ENCODE measurements at places on chromosomes 1 and 21. TPM values are rescaled to one million over a fixed set of nuclear protein-coding genes. Genes with fewer than 3 reads are reported as not detected.

- no peaks in the 10 kb centered on the region for H3K36me3 ChIP-seq
- H3K27ac ChIP-seq, result no peak overlapping the region
- DNase-seq, result no peak
- H3K27me3 ChIP-seq, result no peaks in the 10 kb centered on the region
- no peak overlapping the region for H3K4me3 ChIP-seq
Observed at GRCh38 chr1:54230507-54231339, 30.8 kb downstream of the MRPL37 start.

- no peaks in the 10 kb centered on the region for H3K36me3 ChIP-seq
- peaks cover 9% of the 10 kb centered on the region for H3K27me3 ChIP-seq
- no peak overlapping the region for H3K4me3 ChIP-seq
Observed at GRCh38 chr21:33109574-33110339, 39.8 kb downstream of the OLIG1 start.

GRCh38 chr1:64526312-64526711 lies 56.4 kb downstream of the CACHD1 start:
- no peak for DNase-seq
- no peak overlapping the region for H3K4me3 ChIP-seq
- peaks cover 11% of the 10 kb centered on the region for H3K4me1 ChIP-seq
- H3K36me3 ChIP-seq, result no peaks in the 10 kb centered on the region
- no peaks in the 10 kb centered on the region for H3K27me3 ChIP-seq

DNA sequence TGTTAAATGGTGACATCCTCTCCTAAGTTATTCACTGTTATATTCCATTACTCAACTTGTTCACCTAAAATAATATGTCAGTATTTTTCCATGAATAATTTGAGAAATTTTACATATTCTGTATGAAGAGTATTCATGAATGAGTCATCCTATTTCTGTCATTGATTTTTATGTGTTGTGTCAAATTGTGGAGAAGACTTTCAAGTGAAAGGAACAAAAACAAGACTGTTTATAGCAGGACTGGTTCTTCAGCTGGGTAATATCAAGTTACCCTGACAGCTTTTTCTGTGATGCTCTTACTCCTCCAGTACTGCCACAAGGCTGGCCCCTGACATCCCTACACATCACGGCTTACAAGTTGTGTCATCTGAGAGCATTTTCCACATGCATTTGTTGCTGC lies 847.7 kb downstream of the NCAM2 start:
- H3K27ac ChIP-seq, result no peak overlapping the region
- no peaks in the 10 kb centered on the region for H3K36me3 ChIP-seq
- no peaks in the 10 kb centered on the region for H3K4me1 ChIP-seq
- no peak for DNase-seq
- H3K27me3 ChIP-seq, result no peaks in the 10 kb centered on the region

- no peaks in the 10 kb centered on the region for H3K4me1 ChIP-seq
- no peak overlapping the region for H3K4me3 ChIP-seq
- DNase-seq, result no peak
- no peaks in the 10 kb centered on the region for H3K36me3 ChIP-seq
- no peaks in the 10 kb centered on the region for H3K27me3 ChIP-seq
Observed at GRCh38 chr1:15370781-15371520, 38.7 kb upstream of the EFHD2 start.

DNA sequence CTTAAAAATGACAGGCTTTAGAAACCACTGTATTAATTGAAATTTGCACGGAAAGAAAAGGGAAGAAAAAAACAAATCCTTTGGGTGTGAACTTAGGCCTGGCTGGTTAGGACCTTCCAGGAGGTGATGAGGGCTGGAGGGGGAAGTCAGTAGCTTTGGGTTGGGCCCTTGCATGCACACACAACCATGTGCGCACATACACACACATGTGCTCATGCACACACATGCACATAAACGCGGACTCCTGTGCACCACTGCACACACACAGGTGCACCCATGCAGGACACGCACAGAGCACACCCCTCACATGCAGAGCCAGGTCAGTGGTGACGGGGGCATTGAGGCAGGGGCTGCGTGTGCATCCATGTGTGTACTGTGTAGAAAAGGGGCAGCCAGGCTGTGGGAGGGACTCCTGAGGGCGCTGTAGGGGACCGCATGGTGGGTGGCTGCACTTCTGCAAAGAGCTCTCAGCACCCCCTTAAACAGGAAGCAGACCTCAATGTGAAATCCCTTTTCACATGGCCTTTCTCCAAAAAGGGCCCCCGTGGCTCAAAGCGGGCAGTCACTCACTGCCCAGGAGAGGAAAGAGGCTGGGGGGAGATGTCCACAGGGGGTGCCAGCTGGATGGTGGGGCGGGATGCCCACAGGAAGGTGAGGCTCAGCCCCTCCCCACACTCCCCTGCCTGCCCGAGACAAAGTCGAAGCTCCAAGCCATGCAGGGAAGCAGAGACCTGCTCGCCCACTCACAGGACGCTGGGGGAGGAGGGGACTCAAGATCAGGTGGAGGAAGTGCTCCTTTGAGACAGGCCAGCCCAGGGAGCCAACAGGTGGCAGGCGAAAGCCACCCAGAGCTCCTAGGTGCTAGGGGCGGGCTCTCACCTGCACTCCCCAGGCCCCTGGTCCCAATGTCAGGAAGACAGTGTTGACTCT lies 95.2 kb downstream of the ITPKB start:
- no peak overlapping the region for H3K4me3 ChIP-seq
- H3K27me3 ChIP-seq, result no peaks in the 10 kb centered on the region
- peaks cover 40% of the 10 kb centered on the region for H3K36me3 ChIP-seq
- no peak overlapping the region for H3K27ac ChIP-seq
- no peaks in the 10 kb centered on the region for H3K4me1 ChIP-seq

- peak overlapping the region; percentile 90 for H3K27ac ChIP-seq
- no peaks in the 10 kb centered on the region for H3K27me3 ChIP-seq
- H3K4me1 ChIP-seq, result peaks cover 7% of the 10 kb centered on the region
- no peak overlapping the region for H3K4me3 ChIP-seq
- DNase-seq, result no peak
- H3K36me3 ChIP-seq, result peaks cover 30% of the 10 kb centered on the region
Observed at GRCh38 chr1:202590975-202591411, 119.3 kb downstream of the SYT2 start.

DNA sequence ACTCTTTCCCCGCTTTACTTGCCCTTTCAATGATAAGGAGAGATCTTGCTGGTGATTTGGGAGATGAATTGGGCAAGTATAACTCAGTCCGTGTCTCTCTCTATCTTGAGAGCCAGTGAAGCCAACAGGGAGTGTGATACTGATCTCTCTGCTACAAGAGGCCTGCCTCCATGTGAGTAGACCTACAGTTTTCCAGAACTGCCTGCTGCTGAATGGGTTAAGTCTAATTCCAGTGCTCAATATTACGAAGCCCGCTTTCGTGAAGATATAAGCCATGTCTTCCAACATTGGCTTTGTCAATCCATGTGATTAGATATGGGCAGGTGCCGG lies 92.6 kb downstream of the ADCY10 start:
- H3K27me3 ChIP-seq, result no peaks in the 10 kb centered on the region
- H3K4me1 ChIP-seq, result no peaks in the 10 kb centered on the region
- DNase-seq, result no peak
- H3K4me3 ChIP-seq, result no peak overlapping the region

The TNFAIP8L2 gene
- not detected for total RNA-seq

All from ascending aorta (tissue), 2 donors.